ENCODE measurements at places on chromosomes 6 and 20.

DNA sequence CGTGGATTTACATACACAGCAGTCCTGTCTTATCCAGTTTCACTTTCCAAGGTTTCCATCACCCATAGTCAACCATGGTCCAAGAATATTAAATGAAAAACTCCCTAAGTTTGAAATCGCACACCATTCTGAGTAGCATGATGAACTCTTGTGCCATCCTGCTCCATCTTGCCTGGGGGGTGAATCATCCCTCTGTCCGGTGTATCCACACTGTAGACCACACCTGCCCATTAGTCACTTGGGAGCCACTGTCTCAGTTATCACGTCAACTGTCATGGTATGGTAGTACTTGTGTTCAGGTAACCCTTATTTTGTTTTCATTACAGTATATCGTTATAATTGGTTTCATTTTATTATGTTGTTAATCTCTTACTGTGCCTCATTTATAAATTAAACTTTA is 38.5 kb downstream of the PTGIS start:
- no peak for DNase-seq

DNA sequence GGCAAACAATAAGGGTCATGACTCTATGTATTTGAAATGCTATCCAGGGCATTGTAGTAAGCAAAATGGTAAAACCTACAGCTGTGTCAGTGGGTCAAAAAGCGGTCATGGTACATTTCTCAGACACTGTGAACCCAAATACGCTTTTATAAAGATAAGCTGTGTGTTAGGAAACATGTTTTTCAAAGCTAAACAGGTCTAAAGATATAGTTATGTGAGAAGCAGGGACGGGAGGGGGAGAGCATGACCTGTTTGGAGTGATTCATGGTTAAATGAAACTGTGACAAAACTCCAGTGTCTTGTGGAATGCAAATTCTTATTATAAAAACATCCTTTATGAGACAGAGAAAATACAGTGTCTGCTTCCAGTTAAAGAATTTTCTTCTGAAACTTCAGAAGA is 205.4 kb upstream of the BMP2 start:
- DNase-seq = no peak

- DNase-seq = no peak
Observed at GRCh38 chr6:36132246-36132895, 2.1 kb downstream of the MAPK13 start.

DNA sequence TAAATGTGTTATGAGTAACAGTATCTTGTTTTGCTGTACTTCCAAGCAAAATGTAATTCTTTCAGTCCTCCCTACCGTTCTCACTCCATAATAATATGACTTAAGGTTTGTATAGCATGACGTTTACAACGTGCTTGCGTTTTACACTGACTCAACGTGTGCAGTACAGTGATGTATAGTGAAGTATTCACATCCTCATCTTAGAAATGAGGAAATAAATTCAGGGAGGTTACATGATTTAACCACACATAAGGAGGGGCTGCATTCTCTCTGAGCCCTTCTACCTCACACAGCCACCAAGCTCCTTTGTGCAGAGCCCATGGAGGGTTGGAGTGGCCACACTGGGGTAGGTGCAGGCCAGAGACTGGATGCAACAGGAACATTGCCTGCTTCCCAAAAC is 164.5 kb downstream of the MTHFD1L start:
- DNase-seq = no peak

DNA sequence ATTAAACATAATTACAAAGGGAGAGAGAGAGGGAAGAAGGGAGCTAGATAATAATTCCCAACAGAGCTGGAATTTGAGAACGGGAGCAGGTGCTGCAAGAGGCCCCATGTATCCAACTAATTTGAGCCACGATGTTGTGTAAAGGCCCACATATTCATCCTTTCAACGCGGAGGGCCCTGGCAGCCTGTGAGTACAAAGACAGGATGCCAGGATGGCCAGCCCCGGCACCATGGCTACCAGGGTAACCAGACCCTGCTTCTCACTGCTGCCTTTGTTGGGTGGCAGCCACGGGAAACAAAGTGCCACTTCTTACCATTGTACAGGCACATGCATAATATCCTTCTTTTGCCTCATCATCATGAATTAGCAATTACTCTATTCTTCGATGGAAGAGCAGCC is 492.0 kb upstream of the NRSN1 start:
- DNase-seq = no peak

- DNase-seq = no peak
Observed at GRCh38 chr20:25055711-25056495, 2.0 kb downstream of the ACSS1 start.

DNA sequence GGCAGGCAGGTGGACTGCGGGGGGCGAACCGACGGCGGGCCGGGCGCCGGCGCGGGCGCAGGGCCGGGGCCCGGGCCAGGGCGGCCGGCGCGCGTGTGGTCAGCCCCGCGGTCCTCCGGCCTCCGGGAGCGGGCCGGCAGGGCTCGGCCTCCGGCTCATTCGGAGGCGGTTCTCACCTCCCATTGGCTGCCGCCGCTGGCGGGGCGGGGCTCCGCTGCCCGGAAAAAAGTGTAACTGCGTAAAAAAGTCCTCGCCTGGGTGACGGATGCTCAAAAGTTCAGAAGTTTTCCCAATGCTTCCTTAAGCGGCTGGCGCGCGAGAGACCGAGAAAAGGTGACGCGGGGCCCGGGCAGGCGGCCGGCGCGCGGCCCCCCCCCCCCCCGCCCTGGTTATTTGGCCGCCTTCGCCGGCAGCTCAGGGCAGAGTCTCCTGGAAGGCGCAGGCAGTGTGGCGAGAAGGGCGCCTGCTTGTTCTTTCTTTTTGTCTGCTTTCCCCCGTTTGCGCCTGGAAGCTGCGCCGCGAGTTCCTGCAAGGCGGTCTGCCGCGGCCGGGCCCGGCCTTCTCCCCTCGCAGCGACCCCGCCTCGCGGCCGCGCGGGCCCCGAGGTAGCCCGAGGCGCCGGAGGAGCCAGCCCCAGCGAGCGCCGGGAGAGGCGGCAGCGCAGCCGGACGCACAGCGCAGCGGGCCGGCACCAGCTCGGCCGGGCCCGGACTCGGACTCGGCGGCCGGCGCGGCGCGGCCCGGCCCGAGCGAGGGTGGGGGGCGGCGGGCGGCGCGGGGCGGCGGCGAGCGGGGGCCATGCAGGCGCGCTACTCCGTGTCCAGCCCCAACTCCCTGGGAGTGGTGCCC is at the start of gene FOXC1:
FOXC1 (plus strand) TSS at position 268 of the 849 bp plus-strand sequence; CDS start at position 799, 531 bp downstream.
- no peak for DNase-seq

DNA sequence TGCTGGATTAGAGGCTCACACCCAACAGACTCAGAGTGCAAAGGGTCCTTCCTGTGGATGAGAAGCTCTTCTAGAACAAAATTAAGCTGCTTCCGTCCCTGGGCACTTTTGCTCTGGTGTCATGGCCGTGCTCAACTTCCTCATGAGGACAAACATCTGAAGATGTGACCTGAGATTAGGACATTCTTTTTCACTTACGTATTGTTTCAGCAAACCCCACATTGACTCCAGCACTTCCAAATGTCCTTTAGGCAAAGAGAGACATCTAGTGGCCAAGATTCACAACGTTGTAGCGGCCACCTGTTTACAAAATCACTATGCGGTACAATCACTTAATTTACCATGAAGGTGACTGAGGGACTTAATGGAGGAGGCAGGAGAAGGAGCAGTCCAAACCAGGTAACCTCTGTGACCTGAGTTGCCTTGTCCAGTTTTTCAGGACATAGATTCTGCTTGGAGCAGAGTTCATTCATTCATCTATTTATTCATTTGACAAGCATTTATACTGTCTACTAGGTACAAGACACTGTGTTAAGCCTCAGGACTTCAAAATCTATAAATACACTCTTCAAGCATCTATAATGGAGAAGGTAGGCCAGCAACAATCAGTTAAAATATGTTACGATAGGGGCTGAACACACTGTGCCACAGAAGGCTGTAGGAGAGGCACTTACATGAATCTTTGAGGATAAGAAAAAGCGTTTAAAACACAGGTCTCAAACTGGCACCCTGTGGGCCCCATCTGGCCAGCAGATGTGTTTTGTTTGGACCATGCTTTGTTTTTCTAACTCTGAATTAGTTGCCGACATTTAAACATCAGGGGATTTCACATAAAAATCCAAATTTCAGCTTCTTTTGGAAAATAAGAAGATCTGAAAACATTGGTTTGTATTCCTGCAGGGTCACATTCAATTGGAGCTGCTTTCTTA is 5.6 kb upstream of the ADGRF1 start:
- no peak for DNase-seq

DNA sequence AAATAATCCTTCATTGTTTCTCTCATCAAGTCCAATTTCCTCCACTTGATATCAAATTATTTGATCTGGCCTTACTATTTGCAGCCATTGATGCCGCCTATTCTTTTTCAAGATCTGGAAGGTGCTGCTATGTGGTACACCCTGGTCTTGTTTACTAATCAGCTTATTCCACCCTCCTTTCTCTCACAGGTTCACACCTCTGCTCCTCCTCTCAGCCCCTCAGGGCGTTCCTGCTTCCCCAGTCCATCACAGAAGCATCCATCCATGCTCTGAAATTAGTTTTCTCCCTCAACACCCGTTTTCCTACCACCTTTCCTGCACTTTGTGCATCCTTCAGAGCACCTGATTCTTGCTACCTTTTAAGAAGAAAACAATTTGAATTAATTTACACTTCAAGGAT is 183.6 kb downstream of the EPHA7 start:
- no peak for DNase-seq

- DNase-seq = no peak
Observed at GRCh38 chr6:162463576-162463975, 264.0 kb downstream of the PRKN start.

- DNase-seq = no peak
Observed at GRCh38 chr6:145621776-145622175, 113.5 kb downstream of the EPM2A start.

DNA sequence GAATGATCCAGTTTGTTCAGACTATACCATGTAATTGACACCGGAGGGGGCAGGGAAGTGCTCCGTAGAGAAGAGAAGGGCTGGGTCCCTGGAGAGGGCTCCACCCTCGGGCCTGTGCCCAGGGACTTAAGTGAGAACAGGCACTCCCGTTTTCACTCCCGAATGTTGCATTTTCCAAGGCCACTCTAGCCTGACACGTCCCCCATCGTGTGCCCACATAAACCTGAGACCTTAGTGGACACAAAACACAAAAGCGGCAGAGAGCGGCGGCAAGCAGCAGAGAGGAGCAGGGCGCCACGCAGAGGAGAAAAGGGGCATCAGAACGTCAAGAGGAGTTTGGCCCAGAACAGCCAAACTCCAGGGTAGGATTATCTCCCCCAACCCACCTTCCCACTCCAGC is 1405.1 kb downstream of the GRIK2 start:
- no peak for DNase-seq

GRCh38 chr20:53660078-53660909 is 66.7 kb upstream of the ZNF217 start:
- DNase-seq = no peak

DNA sequence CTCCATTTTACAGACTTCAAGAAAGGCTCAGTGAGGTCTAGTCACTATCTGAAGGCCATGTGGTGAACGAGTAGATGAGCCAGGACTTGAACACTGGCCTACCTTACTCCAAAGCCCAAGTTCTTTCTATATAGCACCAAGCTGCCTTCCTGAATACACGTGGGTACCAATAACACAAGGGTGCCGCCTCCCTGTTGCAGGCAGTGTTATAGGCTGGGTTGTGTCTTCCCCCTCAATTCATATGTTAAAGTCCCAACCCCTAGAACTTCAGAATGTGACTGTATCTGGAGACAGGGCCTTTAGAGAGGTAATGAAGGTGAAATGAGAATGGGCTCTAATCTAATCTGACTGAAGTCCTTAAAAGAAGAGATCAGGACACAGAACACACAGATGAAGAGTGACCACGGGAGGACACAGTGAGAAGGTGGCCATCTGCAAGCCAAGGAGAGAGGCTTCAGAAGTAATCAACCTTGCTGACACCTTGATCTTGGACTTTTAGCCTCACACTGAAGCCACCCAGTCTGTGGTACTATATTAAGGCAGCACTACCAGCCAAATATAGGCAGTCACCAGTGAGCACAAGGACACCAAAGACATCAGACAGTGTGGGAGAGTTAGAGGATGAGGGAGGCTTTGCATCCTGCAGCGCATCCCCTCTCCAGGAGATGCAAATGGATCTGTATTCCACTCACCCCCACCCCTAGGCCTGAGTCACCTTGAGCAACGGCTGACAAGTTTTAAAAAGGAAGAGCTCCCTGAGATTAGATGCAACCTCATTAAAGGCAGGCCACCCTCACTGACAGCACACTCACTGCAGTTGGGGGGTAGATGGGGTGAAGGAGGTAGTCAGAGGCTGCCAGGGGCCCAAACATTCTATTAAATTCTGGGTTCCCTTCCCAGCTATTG is 40.9 kb upstream of the LYRM2 start:
- no peak for DNase-seq

DNA sequence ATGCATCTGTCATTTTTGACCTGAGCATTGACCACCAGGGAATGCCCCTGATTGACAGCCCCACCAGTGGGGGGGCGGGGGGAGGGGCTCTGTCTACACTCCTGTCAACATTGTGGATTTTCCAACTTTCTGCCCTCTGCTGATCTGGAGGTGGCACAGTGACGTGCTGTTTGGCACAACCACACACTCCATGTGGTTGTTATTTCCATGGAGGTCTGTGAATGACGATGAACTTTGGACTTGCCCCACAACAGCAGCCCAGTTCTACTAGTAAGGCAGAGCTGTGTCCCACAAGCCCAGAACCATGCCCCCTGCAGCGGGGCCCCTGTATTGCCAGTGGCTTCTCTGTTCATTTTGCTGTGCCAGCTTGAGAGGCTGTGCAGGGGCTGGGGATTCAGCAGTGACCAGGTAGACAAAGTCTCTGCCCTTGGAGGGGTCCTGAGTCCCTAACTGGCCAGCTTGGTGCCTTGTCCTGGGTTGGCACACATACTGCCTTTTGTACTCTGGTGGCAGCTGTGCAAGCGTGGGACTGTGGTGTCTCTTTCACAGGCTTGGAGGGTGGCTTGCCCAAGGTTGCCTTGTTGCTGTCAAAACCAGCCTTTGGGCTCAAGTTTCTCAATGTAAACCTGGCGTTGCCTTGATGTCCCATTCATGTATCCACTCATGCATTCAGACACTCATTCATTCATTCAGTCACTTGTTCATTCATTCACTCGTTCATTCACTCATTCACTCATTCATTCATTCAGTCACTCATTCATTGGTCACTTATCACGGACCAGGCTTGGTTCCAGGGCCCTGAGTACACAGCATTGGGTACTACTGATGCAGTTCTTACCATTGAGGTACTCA is 108.5 kb downstream of the SYCP2 start:
- no peak for DNase-seq

- no peak for DNase-seq
Observed at GRCh38 chr6:44432726-44433125, 45.2 kb downstream of the CDC5L start.

Data from activated T-helper 1 cell treated with anti-CD3 and anti-CD28 coated beads, Interleukin-2, amount 50 U/mL, for 16 hours (primary cell).